ENCODE measurements at places on chromosomes 5 and 9.

- DNase-seq, result no peak
Observed at GRCh38 chr9:89473762-89474469, 24.0 kb downstream of the SEMA4D start.

DNA sequence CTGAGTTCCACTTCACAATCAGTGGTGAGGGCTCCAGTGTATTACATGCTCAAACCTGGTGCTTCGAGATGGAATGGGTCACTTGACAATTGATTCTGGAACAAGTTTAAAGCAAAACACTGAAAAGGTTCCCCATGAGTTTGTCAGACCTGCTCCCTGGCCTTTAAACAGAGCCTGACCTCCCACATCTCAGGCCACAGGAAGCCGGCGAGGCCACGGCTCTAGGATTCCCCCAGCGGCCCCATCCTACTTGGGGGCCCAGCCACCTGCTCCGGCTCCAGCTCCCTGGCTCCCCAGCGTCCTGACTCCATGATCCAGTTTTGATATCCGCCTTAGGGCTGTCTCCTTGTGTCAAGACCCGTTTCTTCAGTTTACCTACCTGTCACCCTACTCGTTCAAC lies 62.0 kb downstream of the TTLL11 start:
- no peak for DNase-seq

GRCh38 chr9:119907056-119907455 lies 537.8 kb upstream of the BRINP1 start:
- DNase-seq, result no peak

DNA sequence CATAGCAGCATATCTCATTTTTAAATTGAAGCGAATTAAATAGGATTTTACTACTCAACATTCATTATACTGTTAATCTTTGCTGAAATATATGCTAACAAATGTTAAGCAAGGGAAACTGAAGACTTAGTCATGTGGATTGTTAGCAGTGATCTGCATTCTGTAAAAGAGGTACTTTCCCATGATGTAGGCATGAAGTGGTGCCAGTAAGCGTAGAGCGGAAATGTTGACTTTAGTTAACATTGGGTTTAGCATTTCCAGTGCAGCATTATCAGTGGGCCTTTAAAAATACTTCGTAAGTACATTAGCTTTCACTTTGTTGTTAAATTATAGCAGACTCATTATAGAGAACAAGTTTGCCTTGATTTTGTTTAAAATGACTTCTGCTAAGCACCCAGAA lies 130.3 kb downstream of the CDC42SE2 start:
- DNase-seq, result no peak

GRCh38 chr5:128378196-128378595 lies 159.8 kb downstream of the FBN2 start:
- DNase-seq, result no peak

DNA sequence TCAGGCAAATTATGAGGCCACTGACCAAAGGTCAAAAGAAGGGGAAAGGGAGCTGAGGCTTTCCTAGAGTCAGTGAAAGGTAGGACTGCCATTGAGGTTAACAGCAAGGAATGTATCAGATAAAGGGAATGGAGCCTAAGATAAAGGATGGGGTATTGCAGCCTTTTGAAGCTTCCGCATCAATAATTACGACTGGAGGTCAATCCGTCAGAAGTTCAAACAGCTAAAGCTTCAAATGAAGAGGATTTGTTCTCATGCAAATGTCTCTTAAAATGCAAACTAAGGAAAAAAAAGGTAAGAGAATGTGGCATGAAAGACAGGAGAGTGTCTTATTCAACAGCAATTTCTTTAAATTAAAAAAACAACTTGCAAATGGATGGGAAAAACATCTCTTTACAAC lies 341.1 kb upstream of the RGMB start:
- DNase-seq, result no peak

GRCh38 chr5:137831526-137831925 lies 36.1 kb upstream of the MYOT start:
- DNase-seq, result no peak

DNA sequence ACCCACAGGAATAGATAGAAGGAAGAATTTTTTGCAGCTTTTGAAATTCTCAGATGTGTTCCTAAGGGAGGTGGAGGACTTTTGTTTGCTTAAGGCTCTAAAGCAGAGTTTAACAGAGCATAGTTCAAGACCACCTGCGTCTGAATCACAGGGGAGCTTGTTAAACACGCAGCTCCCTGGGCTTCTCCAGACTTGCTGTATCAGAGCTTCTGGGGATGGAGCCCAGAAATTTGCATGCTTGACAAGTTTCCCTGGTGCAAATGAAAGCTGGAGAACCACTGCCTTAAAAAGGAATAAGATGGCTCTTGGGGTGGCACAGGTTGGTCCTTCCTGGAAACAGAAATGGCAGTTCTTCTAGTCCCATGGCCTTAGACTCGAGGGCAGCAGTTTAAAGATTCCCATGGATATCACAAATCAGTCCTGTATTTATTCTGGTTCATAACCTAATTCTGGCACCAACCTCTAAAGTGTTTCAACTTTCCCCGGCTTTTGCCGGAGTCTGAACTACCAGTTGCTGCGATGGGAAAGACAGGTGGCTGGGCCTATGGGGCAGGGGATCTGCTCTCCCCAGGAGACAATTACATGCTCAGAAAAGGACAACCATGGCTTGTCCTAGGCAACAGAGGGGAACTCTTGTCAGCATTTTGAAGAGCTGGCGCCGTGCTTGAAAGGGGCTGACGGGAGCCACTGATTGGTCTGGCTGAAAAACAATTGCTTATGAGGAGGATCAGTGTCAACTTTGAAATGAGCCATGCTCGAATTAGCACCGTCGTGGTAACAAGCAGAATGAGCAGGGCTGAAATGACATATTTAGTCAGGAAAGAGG lies 599.6 kb downstream of the CCDC171 start:
- no peak for DNase-seq

GRCh38 chr9:106697750-106698502 lies 165.0 kb upstream of the ZNF462 start:
- DNase-seq, result peak; percentile 29
